ENCODE measurements at places on chromosomes 4 and X.

GRCh38 chrX:40418813-40419195, 162.0 kb upstream of the ATP6AP2 start:
- DNase-seq: no peak

- DNase-seq: no peak
These were observed 472.5 kb downstream of the STPG2 start for GRCh38 chr4:97670703-97671269.

DNA sequence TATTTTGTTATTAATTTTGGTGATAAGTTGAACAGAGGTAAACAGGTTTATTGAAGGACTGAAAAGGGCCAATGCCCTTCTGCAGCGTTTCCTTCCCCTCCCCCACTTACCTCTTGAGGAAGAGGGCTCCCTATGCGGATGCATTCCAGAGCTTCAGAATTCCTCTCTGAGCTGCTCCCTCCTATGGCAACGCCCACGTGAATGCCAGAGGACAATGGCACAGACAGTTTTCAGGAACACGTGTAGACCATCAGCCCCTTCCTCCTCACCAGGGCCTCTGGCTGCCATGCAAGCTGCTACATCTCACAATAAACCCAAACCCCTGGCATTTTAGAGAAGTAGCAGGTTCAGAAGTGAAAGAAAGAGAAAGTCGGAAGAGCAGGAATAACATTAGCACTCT, 127.9 kb downstream of the CHRDL1 start:
- no peak for DNase-seq

- no peak for DNase-seq
These were observed 17.5 kb downstream of the MAGEA9 start for GRCh38 chrX:149799095-149799714.

DNA sequence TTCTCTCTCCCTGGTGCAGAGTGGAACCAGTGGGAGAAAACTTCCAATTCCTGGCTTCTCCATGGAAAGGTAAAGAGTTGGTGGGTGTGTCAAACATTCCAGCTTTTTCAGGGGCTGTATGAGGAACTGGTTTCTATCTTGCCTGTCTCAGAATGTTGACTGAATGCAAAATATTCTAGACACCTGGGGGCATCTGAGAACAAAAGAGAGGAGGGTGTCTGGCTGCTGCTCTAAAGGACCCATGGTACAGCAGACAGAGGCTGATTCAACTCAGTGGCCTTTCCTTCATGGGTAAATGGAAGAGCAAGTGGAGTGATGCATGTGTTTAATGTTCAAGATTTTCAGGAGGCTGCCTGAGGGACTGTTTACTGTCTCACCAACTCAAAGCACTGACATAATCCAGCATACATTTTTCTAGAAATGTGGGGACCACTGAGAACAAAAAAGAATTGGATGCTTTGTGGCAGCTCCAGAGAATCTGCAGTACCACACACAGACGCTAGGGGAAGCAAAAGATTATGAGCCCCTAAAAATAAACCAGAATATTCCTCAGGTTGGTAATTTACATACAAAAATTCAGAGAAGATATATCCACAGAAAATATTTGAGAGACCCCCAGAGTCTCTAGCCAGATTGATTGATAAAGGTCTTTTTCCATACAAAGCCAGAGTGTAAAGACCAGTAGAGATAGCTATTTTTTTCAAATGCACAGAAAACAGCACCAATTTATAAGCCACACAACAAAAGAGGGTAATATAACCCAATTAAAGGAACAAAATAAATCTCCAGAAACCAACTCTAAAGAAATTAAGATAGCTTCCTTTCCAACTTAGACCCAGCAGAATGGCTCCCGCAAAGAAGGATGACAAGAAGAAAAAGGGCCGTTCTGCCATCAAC, 48.0 kb upstream of the STARD8 start:
- DNase-seq: no peak

GRCh38 chr4:138761638-138762220, 253.9 kb upstream of the NOCT start:
- no peak for DNase-seq

GRCh38 chr4:39304651-39305050, 61.5 kb downstream of the RFC1 start:
- DNase-seq: no peak

- no peak for DNase-seq
These were observed 107.2 kb downstream of the TRIML1 start for GRCh38 chr4:188246488-188246887.

GRCh38 chr4:118289794-118290193, 63.0 kb downstream of the PRSS12 start:
- DNase-seq: no peak

DNA sequence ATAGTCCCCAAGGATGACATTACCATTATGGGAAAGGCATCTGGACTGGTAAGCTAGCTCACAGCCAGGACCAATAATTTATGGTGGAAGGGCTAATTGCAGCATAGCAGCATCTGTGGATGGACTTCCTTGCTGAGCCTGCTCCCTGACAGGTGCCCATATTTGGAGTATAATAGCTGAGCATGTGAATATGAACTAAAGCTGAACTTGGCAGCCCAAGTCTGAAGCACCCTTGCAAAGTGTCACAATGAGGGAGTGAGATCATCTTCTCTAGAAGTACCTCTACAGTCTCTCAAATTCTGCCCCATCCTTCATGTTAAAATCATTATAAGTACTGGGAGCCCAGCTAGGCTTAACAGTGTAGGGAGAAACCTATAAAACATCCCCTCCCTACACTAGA, 128.2 kb upstream of the INPP4B start:
- DNase-seq: no peak

DNA sequence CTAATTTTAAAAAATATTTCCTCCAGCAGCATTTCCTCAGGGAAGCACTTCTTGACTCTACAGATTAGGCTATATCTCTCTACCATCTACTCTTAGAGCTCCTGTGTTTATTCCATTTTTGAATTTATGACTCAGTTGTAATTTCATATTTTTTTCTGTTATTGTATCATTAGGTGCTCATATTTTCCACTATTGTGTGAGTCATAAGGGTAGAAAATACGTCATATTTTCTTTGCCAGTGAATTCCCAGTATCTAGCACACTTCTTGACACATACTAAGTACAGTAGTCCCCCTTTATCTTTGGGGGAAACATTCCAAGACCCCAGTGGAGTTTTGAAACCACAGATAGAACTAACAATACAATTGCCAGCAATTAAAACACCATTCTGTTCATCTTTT, 431.2 kb downstream of the GASK1B start:
- DNase-seq: no peak

- peak; percentile 13 for DNase-seq
These were observed 7.2 kb upstream of the MAGIX start for GRCh38 chrX:49155243-49155899.

GRCh38 chr4:110344165-110344564, 131.8 kb upstream of the ENPEP start:
- no peak for DNase-seq

GRCh38 chr4:119394826-119395225, 72.9 kb upstream of the FABP2 start:
- no peak for DNase-seq

DNA sequence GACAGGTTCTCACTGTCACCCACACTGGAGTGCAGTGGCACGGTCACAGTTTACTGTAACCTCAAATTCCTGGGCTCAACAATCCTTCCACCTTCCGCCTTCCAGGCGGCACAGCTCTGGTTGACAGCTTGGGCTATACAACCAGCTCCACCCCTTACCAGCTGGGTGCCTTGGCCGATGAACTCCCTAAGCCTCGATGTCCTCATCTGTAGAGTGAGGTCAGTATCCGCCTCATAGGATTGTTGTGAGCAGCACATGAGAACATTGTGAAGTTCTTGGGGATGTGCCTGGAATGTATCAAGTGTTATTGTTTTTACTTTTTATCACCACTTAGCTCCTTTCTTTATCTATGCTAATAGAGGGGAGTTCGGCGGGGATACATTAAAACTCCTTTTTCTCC, 23.3 kb downstream of the UCHL1 start:
- DNase-seq: no peak

DNA sequence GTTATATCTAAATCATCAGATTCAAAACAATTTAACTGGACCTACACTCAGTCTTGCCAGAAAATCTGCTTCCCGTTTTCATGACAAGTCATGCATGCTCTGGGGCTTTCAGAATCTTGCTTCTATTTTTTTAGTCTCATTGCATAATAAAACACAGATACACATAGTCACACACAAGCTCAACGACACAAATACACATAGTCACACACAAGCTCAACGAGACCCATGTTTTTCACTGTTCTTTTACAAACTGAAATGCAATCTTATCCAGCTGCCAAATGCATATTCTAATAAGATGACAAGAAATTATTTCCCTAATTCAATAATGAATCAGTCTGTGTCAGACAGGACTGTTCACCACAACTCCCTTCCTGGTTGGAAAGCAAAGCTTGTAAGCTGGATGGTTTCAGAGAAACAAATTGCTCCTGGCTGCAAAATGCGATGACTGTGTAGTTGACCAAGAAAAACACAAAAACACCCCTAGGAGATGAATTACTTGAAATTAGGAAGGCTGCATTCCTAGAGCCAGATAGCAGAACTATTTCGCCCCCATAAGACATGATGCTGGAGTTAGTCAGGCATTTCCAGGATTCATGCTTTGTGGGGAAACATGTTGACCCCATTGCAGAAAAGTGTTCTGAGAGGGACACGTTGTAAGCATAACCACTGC, 208.7 kb downstream of the CHIC2 start:
- DNase-seq: no peak

- no peak for DNase-seq
These were observed 55.7 kb downstream of the RASL11B start for GRCh38 chr4:52917817-52918216.

GRCh38 chrX:119648421-119648775, 42.2 kb upstream of the NKRF start:
- DNase-seq: no peak

GRCh38 chr4:26094911-26095310, 180.9 kb downstream of the SMIM20 start:
- no peak for DNase-seq

GRCh38 chrX:13376857-13377549, 57.1 kb upstream of the ATXN3L start:
- DNase-seq: no peak

DNA sequence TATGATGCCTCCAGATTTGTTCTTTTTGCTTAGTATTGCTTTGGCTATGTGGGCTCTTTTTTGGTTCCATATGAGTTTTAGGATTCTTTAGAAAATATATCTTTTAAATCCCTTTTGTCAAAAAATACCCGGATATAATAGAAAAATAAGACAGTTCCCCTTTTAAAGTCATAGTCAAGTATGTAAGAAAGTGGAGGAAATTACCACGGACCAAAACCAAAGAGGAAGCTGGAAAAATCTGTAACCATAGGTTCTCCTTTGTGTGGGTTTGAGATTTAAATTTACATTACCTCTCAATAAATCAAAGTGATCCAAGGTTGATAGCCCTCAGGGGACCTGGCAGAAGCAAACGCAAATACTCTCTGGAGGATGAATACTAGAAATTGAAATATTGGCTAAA, 58.3 kb upstream of the PACRGL start:
- DNase-seq: no peak

DNA sequence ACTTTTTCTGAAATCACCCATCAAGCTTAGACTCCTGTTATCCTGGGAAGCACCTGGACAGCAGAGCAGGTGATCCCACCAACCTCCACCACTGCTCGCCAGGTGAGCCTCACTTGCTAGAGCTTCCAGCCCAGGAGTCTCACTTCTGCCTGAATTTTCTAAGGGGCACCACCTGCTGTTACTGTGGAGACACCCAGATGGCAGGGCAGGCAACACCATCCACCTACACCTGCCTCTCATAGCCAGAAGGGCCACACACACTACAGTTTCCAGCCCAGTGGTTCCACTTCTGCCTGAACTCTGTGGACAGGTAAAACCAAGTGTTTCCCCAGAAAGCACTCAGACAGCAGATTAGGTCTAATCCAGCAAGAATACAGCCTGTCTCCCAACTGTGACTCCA, 262.0 kb downstream of the ARAP2 start:
- DNase-seq: no peak

- DNase-seq: no peak
These were observed 233.5 kb upstream of the PGRMC2 start for GRCh38 chr4:128521156-128521555.

All from activated T-cell treated with anti-CD3 and anti-CD28 coated beads for 48 hours (primary cell).